ENCODE measurements at places on chromosomes 2 and 18.

DNA sequence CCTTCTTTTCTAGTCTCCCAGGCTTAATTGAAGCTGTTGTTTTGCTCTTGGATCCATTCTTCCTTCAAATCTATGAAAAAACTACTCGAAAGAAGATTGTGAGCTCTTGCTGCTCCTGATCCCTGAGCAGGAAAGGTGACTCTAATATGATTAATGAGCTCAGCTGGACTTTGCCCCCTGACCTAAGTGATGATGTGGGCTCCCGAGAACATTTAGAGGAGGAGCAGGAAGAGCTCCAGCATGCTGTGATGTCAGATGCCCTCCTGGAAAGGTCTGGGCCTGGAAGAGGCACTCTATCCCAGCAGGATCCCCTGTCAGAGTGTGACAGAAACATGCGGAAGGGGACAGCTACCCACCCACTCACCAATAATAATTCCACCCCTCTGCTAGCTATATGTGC, 117.9 kb upstream of the PELI1 start:
- no peak for DNase-seq

DNA sequence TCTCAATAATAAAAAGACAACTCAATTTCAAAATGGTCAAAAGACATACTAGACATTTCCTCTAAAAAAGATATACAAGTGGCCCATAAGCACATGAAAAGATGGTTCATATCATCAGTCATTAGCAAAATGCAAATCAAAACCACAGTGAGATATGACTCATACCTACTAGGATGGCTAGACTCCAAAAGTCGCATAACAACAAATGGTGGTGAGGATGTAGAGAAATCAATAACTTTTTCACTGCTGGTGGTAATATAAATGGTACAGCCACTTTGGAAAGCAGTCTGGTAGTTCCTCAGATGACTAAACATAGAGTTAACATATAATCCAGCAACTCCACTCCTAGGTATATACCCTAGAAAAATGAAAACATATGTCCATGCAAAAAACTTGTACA, 242.3 kb upstream of the NOL4 start:
- DNase-seq: no peak

GRCh38 chr18:68532328-68532885, 182.5 kb downstream of the TMX3 start:
- DNase-seq: no peak

- no peak for DNase-seq
These were observed 189.9 kb downstream of the CD226 start for GRCh38 chr18:69757733-69758132.

DNA sequence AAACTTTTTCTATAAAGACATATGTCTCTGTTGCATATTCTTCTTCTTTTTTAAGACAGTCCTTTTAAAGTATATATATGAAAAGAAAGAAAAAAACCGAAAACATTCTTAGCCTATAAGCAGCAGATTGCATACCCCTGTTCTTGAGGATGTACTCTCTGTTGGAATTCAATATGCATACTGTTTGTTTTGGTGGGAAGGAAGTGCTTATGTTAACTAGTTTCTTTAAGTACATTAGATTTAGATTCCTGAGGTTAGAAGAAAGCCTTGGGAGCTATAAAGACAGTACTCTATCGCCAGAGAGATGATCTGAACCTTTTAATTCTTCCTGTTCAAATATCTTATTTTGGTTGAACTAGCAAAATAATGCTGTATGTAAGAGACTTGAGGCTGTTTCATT, 46.8 kb upstream of the TBR1 start:
- no peak for DNase-seq

DNA sequence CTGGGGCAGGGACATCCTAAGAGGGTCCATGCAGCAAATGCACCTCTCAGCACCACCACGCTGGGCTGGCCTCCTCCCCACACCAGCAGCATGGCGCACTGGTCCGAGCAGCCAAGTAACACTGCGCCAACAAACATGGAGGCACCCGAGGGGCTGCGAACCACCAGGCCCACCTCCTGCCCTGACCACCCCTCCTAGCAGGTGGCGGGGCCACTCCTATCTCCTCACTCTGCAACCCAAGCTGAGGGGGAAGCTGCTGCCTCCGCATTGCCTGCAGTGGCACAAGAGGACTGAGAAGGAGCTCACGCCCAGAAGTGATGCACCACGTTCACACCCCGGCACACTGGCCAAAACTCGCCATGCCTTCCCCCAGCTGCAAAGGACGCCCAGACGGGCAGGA, 94.4 kb downstream of the EIPR1 start:
- DNase-seq: no peak

GRCh38 chr2:76812156-76812555, 710.0 kb downstream of the LRRTM4 start:
- no peak for DNase-seq

GRCh38 chr2:45918463-45919159, 267.1 kb downstream of the PRKCE start:
- no peak for DNase-seq

DNA sequence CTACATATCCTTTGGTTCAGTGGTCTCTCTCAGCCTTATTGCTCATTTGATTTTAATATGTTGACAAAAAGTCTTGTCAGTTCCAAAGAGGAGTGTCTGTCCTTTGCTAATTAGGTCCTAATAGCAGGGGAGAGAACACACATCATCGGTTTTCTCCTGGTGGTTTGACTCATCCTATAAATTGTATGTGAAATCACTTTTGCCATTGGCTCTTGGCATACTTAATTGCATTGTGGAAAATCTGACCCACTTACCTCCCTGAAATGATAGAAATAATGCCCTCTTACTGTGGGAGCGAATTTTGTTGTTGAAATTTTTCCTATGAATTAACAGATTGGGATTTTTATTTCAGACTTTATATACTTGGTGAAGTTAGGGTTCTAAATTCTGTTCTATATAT, 58.3 kb downstream of the MTCL1 start:
- no peak for DNase-seq

- DNase-seq: no peak
These were observed 403.3 kb downstream of the TXNL1 start for GRCh38 chr18:56235071-56235470.

GRCh38 chr2:108536133-108536780, 2.0 kb downstream of the LIMS1 start:
- no peak for DNase-seq

GRCh38 chr2:148042219-148042618, 21.3 kb downstream of the MBD5 start:
- DNase-seq: no peak

- DNase-seq: no peak
These were observed 176.1 kb downstream of the IKZF2 start for GRCh38 chr2:212975333-212975732.

DNA sequence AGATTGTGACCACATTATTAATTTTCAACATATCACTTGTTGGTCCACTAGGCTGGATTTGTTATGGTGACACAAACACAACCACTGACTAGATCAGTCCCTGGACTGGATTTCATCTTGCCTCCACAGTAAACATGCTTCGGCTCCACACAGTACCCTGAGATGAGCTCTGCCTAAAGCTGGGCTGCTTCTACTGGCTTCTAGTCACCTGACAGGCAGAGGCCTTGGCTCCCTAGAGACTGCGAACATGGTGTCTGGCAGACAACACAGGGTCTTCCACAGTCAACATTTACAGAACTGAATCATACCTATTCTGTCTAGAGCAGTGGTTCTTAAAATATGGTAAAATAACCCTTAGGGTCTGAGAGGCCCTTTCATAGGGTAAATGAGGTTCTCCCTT, 69.2 kb downstream of the RIT2 start:
- no peak for DNase-seq

DNA sequence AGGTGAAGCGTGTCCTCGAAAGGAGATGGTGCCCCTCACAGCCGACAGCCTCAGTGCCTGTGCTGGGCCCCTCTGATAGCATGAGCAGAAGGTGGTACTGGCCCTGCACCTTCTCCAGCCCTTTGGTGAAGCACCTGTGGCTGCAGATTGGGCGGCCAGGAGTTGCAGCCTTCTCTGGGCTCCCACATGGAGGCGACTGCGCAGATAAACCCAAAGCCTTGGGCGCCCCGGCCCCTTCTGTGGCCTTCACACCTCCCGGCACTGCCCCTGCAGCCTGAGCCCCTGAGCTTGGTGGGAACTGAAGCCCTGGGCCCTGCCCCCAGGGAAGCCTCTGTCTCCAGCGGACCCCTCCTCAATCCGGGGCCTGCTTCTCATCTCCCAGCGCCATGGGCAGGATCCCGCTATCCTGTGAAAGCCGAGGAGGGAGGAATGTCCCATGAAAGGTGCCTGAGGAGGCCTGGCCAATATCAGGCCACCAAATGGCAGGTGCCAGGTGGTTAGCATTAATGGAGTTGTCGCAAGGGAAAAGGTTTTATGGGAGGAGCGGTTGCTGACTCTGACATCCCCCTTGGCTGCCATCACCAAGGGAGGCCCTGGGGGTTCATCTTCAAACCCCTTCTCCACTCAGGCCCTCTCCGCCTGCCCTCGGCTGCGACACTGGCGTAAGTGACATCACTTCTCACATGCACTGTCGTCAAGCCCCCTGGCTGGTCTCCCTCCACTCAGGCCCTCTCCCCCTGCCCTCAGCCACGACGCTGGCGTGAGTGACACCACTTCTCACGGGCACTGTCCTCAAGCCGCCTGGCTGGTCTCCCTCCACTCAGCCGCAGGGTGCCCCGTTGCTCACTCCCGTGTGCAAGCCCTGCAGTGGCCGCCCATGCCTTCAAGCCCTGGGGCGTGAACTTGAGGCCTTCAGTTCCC, 62.4 kb downstream of the DDX1 start:
- no peak for DNase-seq

DNA sequence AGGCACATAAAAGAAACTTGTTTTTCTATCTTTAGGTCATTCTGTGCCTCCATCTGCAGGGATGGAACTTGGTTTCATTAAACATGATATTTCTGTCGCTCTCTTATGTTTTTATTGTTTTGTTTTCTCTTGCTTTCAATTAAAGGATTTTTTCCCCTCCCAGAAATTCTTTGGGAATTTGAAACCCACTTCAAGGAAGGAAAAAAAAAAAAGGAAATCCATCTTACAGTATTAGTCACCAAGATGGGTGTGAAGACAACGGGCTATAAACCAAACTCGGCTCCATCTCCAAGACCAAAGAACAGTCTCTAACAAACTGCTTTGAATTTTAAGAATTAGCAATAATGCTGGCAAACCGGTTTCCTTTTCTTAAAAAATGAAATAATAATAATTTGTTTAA, 244.1 kb downstream of the BCL11A start:
- DNase-seq: no peak

- DNase-seq: no peak
These were observed 311.5 kb downstream of the CDH2 start for GRCh38 chr18:27865431-27865830.

GRCh38 chr2:73640511-73640911, 1.7 kb downstream of the NAT8 start:
- DNase-seq: no peak

- no peak for DNase-seq
These were observed 19.8 kb upstream of the MAP4K4 start for GRCh38 chr2:101677658-101678057.

- DNase-seq: no peak
These were observed 36.5 kb downstream of the MYO3B start for GRCh38 chr2:170214309-170214948.

DNA sequence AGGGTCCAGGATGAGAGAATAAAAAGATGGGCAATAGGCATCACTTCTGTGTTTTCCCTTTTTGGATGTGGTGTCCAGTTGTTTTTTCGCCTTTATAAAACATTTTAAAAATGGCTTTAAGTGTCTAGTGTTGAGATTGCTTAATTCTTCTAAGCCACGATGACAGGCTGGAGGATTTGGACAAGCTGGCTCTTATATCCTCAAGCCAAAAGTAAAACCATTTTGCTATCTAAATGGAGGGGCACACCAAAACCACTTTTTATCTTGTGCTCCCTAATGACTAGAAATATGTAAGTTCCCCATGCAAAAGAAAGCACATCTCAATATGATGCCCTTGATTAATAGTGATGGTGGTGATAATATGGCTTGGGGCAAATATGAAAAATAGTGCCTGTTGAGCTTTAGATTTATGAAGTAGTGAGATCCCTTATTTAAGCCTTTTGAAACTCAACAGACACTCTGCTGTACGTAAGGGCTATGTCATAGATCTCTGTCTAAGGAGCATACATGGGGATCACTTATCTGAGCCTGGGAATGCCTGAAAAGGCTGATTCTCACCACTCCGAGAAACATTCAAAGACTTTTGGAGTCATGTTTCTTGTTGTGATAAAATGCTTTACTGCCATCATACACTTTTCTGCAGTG, 185.5 kb downstream of the KCNS3 start:
- no peak for DNase-seq

GRCh38 chr2:128667391-128667790, 348.7 kb upstream of the HS6ST1 start:
- no peak for DNase-seq

- no peak for DNase-seq
These were observed 3.5 kb upstream of the RNPEPL1 start for GRCh38 chr2:240564561-240565332.

- DNase-seq: no peak
These were observed 42.6 kb downstream of the RTP5 start for GRCh38 chr2:241912021-241912555.

GRCh38 chr2:65031341-65032018, 24.7 kb upstream of the CEP68 start:
- no peak for DNase-seq

GRCh38 chr2:202060218-202060617, 12.8 kb upstream of the KIAA2012 start:
- DNase-seq: no peak

- DNase-seq: no peak
These were observed 25.7 kb upstream of the FZD7 start for GRCh38 chr2:202007983-202008354.

DNA sequence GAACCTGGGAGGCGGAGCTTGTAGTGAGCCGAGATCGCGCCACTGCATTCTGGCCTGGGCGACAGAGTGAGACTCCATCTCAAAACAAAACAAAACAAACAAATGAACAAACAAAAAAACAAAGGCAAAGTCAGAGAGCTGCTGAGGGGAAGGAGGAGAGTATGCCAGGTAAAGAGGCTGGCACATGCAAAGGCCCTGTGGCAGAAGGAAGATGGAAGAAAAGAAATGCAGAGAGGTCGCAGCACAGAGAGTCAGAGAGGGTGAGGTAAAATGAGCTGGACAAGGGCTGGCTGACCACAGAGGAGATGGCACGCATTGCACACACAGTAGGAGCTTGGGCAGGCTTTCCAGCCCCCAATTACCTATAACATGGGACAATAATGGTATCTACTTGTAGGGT, 47.0 kb downstream of the FAM178B start:
- DNase-seq: no peak

DNA sequence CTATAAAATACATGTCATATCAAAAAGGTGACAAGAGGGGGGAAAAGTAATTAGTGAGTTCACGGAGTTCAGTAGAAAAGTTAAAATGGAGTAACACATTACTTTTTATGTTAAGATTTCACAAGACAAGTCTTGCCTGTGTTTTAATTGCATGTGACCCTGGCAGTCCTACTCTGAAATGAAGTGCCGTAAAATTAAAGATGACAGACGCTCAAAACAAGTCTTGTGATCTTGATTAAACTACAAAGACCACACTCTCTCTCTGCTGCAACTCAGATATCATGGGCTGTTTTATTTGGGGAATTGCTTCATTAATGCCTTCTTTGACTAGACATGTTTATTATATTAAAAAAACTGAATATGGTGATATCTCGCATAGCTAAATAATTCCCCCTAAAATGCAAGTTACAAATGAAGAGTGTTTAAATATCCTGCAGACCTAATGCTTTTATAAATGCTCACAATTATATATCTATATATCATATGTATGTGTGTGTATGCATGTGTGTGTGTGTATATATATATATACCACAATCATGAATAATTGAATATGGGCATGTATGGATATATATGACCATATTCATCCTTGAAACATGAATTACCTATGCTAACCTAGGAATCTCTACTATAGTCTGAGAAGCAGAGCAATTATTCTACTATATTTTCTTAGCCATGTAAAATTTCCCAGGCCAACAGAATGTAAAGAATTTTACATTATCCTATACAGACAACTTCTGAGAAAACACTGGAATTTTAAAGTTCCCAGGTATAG, 647.5 kb downstream of the ARHGAP15 start:
- no peak for DNase-seq
